ENCODE measurements at places on chromosomes 5 and 9.

DNA sequence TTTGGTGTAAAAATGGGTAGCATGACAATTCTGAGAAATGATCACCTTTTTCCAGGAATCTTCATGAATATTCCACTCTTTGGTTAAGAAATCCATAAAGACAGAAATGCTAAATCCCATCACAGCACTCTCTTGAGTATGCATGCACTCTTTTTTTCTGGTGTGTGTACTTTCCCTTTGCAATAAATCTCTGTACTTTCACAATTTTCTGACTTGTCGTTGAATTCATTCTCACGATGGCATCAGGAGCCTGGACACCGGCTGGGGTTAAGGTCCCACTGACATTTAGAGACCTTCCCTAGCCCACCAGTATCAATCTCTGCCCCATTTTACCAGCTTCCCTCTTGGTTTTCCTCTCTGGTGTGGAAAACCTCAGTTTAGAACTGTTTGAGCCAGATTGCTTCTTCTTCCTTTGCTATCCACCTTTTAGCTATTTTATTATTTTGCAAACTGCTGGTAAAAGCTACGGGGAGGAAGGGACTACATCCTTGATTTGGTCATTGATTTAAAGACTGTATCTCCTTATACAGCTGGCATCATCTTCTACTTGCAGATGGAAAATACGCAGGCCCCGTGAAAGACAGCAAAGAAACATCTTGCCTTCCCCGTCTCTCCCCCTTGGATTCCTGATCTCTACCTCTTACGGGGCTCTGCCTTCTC, 59.9 kb upstream of the ZFR start:
- DNase-seq = no peak

DNA sequence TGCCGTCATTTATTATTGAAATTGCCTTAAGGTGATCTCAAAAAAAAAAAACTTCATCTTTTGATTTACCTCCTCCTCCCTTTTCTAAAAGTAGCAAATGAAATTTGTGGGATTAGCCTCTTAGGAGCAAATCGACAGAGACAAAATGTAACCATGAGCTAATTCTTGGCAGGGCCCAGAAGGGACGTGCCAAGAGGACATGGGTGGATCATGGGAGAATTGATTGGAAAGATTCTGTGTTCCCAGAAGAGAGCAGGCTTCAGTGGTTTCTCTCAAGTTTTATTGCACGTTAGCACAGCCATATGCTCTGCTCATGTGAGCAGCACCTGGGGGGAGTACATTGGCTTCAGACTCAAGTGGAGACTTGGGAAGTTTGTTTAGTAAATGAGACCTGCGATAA, 394.6 kb downstream of the ELAVL2 start:
- DNase-seq = no peak

DNA sequence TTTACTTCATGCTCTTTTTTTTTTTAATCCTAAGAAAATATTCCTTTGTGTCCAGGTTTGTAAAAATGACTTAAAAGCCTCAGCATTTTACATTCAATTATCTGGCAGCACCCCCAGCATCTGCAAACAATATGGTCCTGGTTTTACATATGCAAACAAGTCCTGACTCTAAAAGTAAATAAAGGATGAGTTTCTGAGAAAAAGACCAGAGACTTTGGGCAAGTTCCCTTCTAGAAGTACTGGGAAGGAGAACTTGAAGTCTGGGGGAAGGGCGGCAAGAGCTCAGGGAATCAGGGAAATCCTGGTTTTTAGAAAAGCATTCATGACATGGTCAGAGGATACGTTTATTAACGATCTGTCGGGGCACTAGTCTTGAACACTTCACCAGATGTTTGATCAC, 25.8 kb downstream of the COL23A1 start:
- DNase-seq = no peak

GRCh38 chr5:12277504-12278192, 373.4 kb upstream of the CTNND2 start:
- no peak for DNase-seq

GRCh38 chr9:95857896-95858295, 17.6 kb upstream of the ERCC6L2 start:
- DNase-seq = no peak

- DNase-seq = no peak
Measured at GRCh38 chr5:141879941-141880738, 1.9 kb upstream of the PCDH1 start.

DNA sequence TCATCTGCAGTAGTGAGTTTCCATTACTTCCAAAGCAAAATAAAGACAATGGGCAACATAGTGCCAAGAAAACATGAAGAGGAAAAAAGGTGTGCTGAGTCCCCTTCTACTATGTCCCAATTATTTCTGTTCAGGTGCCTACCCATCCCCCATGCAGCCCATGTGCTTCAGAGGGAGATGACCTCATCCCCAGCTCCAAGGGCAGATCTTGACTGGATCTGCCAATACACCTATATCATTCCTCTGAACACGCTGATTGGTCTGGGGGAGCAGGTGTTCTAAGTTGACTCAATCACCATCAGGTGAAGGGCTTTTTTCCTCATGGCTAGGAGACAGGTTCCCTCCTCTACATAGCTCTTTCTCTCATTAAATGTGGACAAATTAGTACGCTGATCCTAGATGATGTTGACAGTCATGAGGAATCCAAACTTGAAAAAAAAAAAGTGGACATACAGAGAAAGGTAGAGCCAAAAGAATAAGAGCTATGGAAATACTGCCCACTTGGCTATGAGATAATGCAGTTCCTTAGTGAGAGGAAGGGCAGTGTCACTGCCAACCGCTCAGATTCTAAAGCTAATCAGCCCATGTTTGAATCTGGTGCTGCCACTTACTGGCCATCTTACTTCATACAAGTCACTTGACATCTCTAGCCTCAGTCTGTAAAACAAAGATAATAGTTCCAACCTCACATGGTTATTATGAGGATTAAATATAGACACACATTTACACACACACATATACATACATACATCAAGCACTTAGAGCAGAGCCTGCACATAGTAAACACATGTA, 23.1 kb downstream of the PRELID2 start:
- no peak for DNase-seq

GRCh38 chr9:135240871-135241311, 153.4 kb downstream of the OLFM1 start:
- DNase-seq = no peak

- DNase-seq = no peak
Measured at GRCh38 chr5:135877570-135878155, 18.0 kb downstream of the IL9 start.

GRCh38 chr9:9174358-9174757, 1374.8 kb upstream of the DMAC1 start:
- DNase-seq = no peak

GRCh38 chr9:76799473-76799872, 35.2 kb downstream of the PCA3 start:
- no peak for DNase-seq

All from SHP77 treated with DMSO at 0.1 percent for 48 hours (cell line).